Stimulated activated CD8-positive, alpha-beta memory T cell treated with anti-CD3 and anti-CD28 coated beads, Interleukin-12 subunit alpha, Interleukin-12 subunit beta, amount 100 ng/mL, for 1 hour (primary cell): ENCODE measurements at places on chromosomes 4 and X.

DNA sequence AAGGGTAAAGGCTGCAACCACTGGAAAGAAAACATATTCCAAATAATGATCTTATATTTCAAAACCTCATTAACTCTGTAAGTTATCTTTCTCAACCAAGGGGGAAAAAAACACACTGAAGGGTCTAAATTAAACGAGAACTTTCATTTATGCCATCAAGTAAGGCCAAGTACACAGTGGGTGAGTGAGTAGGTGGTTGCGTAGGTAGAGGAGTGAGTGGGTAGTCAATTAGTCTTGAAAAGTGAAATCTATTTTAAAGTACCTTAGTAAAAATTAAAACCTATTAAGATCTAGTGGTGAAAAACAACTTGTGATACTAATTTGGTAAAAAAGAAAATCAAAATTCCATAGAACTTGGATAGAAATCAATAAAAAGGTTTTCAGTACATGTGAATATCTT lies 3.5 kb downstream of the CASK start:
- no peak for DNase-seq

DNA sequence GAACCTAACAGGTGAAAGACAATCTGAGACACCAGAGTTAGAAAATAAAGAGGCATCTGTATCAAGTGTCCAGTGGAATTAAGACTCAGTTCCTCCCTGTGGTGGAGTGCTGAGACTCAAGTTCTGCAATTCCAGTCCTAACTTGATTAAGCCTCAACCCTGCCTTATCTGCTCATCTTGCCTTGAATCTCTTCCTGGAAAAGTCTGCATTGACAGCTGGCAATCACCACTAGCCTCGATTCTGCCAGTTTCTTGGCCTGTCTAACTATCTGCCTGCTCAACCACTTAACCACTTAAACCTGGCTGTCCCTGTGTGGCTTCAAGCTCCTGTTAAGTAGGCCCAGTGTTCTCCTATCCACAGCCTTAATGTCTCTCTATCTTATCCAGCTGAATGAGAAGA lies 22.4 kb upstream of the NEIL3 start:
- no peak for DNase-seq

DNA sequence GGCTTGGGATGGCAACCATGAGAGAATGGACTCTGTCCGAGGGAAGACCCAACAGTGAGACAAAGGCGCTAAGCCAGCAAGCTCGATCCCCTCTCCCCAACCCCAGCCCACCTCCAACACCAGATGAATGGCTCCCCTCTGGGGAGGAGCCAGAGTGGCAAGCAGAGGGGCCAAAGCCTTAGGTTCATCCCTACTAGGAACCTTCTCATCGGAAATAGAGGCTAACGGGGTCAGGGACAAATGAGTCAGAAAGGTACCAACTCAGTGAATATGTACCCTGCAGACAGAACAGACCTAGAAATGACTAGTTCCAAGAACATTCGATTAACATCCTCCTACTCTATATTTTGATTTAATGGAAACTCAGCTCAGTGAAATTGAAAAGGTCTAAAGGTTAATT lies 73.9 kb downstream of the NSG1 start:
- DNase-seq, result no peak

GRCh38 chrX:15946783-15947580 lies 92.4 kb upstream of the AP1S2 start:
- DNase-seq, result no peak

GRCh38 chr4:88109123-88109881 lies 49.1 kb downstream of the ABCG2 start:
- DNase-seq, result no peak

GRCh38 chr4:76011018-76011670 lies 3.8 kb upstream of the CXCL9 start:
- no peak for DNase-seq
